ENCODE measurements at places on chromosomes 12 and 14. TPM values are rescaled to one million over a fixed set of nuclear protein-coding genes. Genes with fewer than 3 reads are reported as not detected.

ZNF740 gene
- 16.4 TPM for total RNA-seq

FGF6 gene
- not detected for total RNA-seq

KRT73 gene
- total RNA-seq, result not detected

UNC79 gene
- not detected for total RNA-seq

PAX9 gene
- 2.7 TPM for total RNA-seq

IFNG-AS1 gene
- not detected for total RNA-seq

HPD gene
- 1.5 TPM for total RNA-seq

SYT1 gene
- total RNA-seq, result 7.7 TPM
